Lower leg skin (tissue), 4 donors: ENCODE measurements at places on chromosomes 5 and 9. TPM values are rescaled to one million over a fixed set of nuclear protein-coding genes. Genes with fewer than 3 reads are reported as not detected.

Gene TOR4A
- 4.9 TPM for total RNA-seq

Gene PCDHGB1
- 1.1 TPM for total RNA-seq

DNA sequence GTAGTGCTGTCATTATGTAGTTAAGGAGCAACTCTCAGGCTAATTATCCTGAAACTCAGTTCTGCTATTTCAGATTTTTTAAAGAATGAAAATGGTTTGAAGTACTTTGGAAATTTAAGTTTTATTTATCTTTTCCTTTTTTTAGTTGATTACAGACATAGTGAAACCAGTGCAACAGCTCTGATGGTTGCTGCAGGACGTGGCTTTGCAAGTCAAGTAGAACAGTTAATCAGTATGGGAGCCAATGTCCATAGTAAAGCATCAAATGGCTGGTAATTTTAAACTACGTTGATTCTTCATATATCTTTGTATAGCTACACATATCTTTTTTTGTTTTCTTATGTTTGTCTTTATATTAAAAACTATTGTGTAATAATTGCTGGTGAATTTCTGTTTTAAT, 34.9 kb downstream of the YTHDC2 start:
- DNase-seq = no peak

DNA sequence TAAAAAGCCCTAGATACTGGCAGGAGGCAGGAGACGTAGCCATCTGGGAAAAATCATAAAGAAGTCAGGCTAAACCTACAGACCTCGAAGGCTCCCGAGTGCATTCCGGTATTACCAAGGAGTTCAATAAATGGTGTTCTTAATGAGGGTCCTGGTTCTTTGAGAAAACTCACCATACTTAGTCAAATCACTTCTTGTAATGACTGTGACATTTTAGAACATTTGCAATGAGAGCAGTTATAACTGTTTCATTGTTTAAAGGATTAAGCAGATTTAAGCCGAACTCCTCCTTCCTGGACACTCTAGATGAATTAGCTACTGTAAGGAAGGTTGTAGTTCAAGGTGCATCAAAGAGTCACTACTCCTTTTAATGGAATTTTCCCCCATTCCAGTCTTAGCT, 67.8 kb downstream of the EFNA5 start:
- DNase-seq = no peak

- DNase-seq = no peak
These were observed 414.1 kb downstream of the ARHGEF28 start for GRCh38 chr5:74040065-74040551.

- no peak for DNase-seq
These were observed 23.5 kb downstream of the GDNF start for GRCh38 chr5:37816331-37816730.

DNA sequence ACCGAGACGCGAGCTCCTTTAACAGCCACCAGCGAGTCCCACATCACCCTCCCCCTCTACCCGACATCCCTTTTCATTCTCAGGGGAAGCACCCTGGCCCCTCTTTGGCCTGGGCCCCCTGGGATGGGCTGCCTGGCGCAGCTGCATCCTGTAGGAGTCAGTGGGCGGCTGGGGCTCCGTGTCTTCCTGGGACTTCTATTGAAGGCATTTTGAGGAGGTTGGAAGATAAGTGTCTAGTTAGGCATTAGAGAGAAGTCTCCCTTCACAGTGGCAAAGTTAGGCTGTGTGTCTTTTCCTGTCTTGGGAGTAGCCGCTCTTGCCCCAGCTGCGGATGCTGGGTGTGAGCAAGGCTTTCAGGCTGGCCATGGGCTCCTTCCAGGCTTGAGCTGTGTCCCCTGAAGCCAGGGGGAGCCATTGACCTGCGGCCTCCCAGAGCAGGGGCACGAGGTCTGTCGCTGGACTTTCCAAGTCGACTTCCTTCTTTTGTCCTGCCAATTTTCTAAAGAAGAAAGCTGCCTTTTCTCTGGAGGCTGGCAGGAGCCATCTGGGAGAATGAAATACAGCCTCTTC, 18.6 kb upstream of the NKD2 start:
- peak; percentile 70 for DNase-seq

DNA sequence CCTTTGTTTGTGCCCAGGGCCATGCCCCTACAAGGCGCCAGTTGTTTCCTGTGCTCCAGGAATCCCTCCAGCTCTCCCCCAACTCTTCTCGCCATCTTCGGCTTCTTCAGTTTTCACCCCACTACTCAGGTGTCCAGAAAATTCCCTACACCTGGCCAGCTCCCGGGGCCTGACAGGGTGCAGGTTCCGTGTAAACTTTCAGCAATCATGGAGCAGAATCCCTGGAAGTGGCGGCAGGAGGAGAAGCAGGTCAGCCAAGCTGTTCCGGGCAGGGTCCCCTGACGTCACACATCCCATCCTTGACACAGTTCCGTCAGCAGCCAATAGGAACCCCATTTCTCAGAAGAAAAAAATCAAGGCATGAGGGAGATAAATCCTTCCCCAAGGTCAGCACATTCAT, 12.2 kb upstream of the ADGRD2 start:
- no peak for DNase-seq

Gene SRD5A1
- 155 TPM for total RNA-seq

DNA sequence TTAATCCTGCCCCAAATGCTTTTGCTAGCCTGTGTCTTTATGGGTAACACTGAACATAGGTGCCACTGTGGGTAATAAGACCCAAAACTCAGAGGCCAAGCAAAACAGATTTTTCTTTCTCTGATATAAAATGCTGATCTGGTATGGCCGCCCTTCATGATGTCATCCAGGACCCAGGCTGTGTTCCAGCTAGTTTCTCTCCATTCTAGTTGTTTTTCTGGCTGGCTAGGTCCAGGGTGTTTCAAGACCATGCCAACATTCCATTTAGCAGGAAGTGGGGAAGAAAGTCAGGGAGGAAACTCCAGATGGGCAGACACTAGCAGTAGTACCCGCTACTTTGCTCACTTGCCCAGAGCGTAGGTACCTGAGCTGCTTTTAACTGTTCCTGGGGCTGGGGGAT, 183.9 kb upstream of the OTULINL start:
- DNase-seq = no peak

GRCh38 chr5:6384856-6385255, 6.5 kb upstream of the MED10 start:
- peak; percentile 60 for DNase-seq

GRCh38 chr9:130352586-130353285, 87.2 kb downstream of the HMCN2 start:
- no peak for DNase-seq

- DNase-seq = peak; percentile 75
These were observed 16.7 kb upstream of the SLC28A3 start for GRCh38 chr9:84357275-84357674.

- DNase-seq = no peak
These were observed 142.9 kb downstream of the OSTF1 start for GRCh38 chr9:75231167-75231566.

DNA sequence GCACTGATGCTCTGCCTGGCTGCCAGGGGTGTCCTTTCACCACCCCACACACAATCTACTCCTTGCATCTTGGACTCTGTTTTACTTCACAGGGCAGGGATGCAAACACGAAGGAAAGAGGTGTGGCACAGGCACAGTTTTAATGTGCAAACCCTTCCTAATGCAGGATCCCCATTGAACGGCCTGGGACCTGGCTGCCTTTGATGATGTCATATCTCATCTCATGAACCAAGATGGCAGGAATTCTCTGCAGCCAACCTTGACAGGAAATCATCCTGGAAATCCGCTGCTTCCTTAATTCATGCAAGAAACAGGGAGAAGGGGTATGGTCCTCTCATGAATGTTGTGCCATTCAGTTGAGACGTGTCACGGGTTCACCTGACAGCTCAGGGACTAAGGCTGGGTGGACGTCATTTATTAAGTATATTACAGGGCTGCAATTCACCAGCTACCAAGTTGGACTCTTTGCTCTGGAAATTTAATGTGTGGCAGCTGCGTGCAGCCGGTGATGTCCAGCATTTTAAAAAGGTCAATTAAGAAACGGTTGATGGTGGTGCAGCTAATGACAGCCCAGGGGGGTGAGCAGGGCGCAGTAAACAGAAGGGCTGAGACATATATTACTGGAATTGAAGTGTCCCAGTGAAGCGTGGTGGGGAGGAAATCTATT, 91.5 kb downstream of the LMNB1 start:
- no peak for DNase-seq

Gene IFNK
- total RNA-seq = not detected

DNA sequence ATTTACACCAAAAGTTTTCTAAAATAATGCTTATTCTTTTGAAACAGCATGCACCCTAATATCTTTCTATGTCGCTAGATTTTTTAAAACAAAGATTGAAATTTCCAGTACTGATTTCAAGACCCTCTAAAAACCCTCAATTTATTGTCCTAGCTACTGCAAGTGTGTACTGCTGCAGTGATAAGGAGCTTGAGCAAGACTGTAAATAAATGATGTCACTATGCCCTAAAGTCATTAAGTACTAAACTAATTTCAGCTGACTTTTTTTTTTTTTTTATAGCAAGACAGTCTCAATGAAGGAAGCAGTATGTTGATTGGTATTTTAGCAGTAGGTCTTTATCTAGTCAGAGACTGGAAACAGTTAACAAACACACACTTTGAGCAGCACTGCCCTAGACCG, 12.2 kb upstream of the MIER3 start:
- DNase-seq = no peak

Gene MYO10
- 57.4 TPM for total RNA-seq

GRCh38 chr9:35741740-35742139, 7.3 kb downstream of the GBA2 start:
- DNase-seq = no peak

DNA sequence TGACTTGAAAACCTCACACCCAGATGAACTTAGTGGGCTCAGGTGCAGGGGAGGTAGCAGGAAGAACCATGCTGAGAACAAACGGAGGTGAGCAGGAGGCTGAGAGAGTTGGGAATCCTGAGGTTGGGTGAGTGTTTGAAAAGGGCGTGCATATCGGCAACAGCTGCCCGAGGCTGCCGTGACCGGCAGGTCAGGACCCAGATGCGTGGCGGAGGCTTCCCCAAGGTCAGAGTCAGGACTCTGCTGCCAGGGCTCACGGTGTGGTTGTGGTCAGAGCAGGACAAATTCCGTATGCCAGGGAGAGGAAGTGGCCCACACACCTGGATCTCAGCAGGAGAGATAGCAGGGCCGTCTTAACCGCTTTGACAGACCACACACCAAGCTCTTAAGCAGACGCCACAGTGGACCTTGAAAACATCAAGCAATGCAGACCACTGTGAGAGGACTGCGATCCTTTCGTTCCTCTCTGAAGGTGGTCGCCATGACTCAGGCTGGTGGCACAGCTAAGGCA, 43.1 kb downstream of the ADAMTS16 start:
- DNase-seq = no peak

- no peak for DNase-seq
These were observed 154.3 kb downstream of the ROR2 start for GRCh38 chr9:91795598-91796241.

DNA sequence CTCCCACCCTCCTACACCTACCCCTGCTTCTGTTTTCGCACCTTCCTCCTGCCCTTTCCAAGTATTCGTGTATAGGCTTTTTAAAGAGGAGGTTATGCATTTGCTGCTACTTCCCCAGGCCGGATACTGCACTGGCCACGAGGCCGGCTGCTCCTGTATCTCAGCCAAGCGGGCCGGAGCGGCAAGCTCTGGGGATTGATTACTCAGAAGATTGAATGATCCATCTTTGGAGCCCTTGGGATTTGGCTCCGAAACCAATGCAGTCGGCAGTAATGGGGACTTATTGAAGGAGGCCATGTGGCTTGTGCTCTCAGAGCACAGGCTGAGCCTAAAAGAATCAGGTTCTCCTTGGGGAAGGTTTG, 405.3 kb downstream of the TLE4 start:
- no peak for DNase-seq

DNA sequence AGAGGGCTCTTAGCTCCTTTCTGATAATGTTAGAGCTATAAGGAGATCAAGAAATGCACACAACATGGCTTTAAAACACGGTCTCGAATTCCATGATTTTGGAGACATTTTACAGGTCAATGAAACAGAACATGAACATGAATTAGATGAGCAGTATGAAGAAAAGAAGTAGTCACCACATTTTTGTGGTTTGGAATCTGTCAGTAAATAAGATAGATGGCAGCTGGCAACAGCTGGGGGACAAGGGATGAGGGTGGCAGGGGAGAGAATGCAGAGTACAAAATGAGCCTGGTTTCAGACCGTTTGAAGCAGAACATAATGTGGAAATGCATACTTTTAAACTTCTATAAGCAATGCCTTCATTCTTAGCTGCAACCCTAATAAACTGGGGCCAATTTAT, 107.1 kb downstream of the OXCT1 start:
- no peak for DNase-seq

Gene CERCAM
- 21.3 TPM for total RNA-seq

- peak; percentile 48 for DNase-seq
These were observed 35.8 kb downstream of the ALG2 start for GRCh38 chr9:99185934-99186333.

- no peak for DNase-seq
These were observed 558.8 kb downstream of the NR2F1-AS1 start for GRCh38 chr5:93022211-93022610.

DNA sequence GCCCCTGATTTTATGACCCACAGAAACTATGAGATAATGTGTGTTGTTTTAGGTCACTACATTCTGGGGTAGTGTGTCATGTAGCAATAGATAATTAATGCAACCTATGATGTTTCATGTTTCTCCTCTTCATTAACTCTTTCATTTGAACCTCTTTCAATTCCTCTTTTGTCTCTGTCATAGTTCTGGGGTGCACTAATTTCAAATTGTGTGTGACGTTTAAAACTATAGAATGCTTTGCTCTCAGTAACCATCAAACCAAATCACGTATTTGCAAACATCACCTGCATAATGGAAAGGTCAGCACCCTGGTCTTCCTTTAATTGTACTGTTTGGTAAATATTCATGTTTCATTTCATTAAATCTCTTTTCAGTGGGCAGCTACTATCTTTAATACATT, 621.6 kb downstream of the TLR4 start:
- no peak for DNase-seq

Gene REXO4
- total RNA-seq = 26.0 TPM

GRCh38 chr9:89417832-89418473, 80.0 kb downstream of the SEMA4D start:
- no peak for DNase-seq

Gene ADAMTS19
- 0.13 TPM for total RNA-seq
